ENCODE measurements at places on chromosomes 5 and 9.

DNA sequence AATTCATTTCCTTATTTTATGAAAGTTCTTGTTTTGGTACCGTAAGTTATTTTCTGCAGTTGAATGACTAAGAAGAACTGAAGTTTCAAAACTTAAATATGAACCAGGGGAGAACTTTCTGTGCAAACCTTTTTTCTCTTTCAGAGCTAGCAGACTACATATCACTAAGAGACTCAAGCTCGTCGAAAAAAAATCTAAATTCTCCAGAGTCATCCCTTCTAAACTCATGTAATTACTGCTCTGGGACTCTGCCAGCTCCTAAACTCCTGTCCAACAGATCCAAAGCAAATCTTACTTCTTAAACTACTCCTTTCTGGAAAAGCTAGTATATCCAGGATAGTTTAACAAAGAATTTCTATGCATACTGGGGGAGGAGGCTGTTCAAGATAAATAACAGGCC is 87.0 kb upstream of the NR5A1 start:
- DNase-seq, result no peak

DNA sequence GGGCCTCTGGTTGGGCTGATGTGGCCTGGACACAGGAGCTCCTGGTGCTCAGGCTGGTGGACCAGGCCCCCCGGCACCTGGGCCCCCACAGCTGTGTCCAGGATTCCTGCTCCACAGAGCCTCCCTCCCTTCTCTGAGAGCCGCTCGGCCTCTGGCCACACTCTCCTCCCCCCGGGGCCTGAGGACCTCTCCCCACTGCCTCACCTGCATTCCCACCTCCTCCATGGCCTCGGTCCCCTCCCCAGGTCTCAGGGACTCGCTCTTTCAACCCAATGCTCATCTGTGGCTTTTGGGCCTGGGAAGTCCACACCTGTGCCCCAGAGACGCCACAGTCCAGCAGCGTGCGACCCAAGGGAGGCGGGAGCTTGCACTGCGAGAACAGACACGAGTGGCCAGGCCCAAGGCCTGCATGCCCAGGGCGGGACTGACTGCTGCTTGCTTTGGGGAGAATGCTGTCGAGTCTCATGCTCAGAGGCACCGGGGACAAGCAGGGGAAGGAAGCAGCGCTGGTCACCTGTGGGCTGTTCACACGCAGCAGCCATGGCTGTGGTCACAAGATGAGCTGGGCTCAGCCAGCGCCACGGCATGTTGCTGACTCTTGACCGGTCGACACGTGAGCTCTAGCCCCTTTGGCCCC is 14.6 kb downstream of the PAEP start:
- DNase-seq, result no peak

GRCh38 chr9:101635473-101635872 is 40.7 kb upstream of the PPP3R2 start:
- no peak for DNase-seq

- DNase-seq, result no peak
These were observed 277.6 kb upstream of the TRPC7 start for GRCh38 chr5:136642976-136643375.

- DNase-seq, result no peak
These were observed 8.4 kb upstream of the TIMD4 start for GRCh38 chr5:156971415-156971814.

Measured in SHP77 (cell line).